ELR (cell line): ENCODE measurements at places on chromosomes 2 and 18.
A peak's percentile ranks its signal among the peaks of the same experiment; 100 is the strongest.

DNA sequence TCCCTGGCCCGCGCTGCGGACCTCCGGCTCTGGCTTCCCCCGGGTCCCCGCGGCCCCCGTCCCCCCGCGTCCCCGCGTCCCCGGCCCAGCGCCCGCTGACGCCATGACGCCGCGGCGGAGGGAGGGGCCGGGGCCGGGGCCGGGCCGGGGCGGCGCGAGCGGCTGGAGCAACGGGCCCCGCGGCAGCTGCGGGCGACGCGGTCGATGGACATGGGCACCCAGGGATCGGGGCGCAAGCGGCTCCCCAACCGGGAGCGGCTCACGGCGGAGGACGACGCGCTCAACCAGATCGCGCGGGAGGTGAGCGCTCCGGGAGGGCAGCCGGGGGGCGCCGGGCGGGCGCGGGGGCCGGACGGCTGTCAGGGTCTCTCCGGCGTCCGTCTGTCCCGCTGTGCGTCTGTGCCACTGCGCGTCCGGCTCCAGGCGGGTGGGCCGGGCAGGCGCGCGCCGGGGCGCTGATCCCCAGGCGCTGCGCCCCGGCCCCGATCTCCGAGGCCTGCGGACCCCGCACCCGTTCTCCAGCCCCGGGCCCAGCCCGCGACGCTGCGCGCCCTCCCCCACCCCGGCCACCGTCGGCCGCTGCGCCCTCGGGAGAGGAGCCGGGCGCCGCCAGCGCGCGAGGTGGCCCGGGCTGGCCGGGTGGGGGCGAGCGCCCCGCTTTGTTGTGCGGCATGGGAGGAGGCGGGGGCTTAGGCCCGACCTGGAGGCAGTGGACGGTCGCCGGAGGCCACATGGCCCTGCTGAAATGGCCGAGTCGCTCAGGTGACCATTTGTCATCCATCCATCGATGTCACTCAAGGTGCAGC lies at the start of gene LRRFIP1:
Gene LRRFIP1 (plus strand): TSS at position 147 of the 806 bp plus-strand sequence. CDS start 58 bp downstream, at position 205.
- peak; percentile 57 for DNase-seq

GRCh38 chr2:28447943-28448792 lies 47.7 kb upstream of the PLB1 start:
- peak; percentile 86 for DNase-seq

DNA sequence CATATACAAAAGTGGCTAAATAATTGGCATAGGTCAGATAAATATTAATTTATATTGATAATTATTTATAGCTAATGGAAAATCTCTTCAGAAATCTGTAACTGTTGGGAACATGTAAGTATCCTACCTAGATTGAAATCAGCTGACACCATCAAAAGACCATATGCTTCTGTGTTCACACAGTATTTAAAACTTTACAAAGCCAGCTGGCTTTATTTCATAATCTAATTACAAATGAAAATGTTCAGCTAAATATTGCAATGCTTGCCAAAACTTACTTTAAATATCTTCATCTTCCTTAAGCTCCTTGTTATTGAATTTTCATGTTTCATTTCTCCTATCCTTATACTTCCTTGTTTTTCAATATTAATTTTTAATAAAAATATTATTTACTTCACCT lies 190.9 kb upstream of the DOK6 start:
- DNase-seq, result no peak

DNA sequence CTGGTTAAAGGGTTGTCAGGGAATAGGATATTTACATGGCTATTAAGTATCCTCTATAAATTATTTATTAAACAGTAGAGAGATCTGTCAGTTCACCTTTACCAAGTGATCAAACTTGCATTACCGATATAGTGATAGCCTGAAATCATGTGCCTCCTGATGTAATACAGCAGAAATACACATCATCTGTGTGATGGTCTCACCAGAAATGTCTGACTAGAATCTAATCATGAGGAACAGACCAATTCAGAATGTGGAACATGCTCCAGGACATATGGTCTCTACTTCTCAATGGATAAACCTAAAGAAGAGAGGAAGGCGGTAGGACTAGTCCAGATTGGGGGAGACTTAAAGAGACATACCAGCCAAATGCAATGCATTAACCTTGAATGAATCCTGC lies 6.2 kb downstream of the VPS54 start:
- DNase-seq, result no peak

GRCh38 chr2:44181648-44182047 lies 13.0 kb downstream of the PPM1B start:
- no peak for DNase-seq

DNA sequence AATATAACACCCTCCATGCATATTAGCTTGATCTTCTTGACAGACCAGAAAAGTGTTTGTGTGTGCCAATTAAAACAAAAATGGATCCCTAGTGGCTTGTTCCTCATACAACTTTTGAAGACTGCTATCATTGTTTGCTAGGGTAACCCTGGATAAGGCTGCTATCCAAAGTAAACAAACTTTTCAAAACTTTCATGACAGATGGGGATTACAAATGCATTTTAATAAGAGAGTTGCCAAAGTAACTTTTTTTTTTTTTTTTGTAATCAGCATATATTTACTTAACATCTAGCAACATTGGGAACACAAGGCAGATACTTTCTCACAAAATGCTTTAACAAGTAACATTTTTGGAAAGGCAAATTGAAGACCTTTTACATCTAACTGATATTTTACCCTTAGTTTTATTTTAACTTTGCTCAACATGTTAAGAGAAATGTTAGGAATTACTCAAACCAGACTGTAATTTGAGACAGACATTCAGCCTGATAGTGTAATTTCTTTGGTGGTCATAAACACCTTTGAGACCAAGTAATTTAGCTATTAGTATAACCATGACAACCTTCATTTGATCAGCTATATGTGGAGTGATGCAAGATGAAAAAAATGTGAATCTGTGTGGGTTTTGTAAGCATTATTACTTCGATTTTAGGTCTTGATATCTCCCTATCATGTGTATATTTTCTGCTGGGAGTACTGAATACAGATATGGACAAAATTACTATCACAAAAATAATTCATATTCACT lies 300.9 kb downstream of the ARHGAP15 start:
- DNase-seq, result peak; percentile 5

- peak; percentile 100 for DNase-seq
Observed at GRCh38 chr2:238438856-238439849, 12.4 kb downstream of the ASB1 start.

- DNase-seq, result no peak
Observed at GRCh38 chr2:39213015-39213414, 30.8 kb downstream of the CDKL4 start.

GRCh38 chr2:183232161-183232865 lies 108.1 kb downstream of the NUP35 start:
- DNase-seq, result no peak

- no peak for DNase-seq
Observed at GRCh38 chr2:174053355-174054151, 88.4 kb upstream of the SP3 start.

DNA sequence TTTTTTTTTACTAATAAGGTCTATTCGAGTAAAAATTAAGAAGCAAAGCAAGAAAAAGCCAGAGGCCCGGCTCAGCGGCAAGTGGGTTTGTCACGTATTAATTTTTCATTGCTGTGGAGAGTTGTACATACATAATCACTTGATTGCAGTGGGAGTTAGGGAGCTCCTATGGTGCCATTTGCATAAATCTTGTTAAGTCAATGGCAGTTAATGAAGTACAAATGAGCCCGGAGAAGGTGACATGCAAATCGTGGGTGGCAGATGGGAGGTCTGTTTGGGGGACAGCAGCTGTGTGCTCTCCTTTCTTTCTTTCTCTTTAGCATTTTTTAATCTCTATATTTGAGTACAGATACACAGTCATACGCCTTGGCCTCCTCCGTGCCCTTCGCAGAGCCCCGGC lies 317.0 kb downstream of the AGAP1 start:
- no peak for DNase-seq

GRCh38 chr2:142872882-142873724 lies 4.4 kb upstream of the KYNU start:
- peak; percentile 97 for DNase-seq

- DNase-seq, result no peak
Observed at GRCh38 chr2:176854062-176854461, 358.5 kb upstream of the HNRNPA3 start.

DNA sequence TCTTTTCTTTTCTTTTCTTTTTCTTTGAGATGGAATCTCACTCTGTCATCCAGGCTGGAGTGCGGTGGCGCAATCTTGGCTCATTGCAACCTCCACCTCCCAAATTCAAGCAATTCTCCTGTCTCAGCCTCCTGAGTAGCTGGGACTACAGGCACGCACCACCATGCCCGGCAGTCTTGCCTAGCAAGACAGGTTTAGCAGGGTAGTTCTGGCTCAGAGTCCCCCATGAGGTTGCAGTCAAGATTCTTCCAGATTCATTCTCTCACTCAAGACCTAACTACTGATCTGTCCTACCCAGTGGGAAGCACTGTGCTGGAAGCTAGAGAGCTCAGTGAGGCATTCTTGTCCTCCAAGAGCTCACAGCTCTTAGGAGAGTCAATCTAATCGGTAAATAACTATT lies 17.6 kb upstream of the ZAP70 start:
- DNase-seq, result no peak

- no peak for DNase-seq
Observed at GRCh38 chr2:237251986-237252385, 162.0 kb downstream of the COL6A3 start.

DNA sequence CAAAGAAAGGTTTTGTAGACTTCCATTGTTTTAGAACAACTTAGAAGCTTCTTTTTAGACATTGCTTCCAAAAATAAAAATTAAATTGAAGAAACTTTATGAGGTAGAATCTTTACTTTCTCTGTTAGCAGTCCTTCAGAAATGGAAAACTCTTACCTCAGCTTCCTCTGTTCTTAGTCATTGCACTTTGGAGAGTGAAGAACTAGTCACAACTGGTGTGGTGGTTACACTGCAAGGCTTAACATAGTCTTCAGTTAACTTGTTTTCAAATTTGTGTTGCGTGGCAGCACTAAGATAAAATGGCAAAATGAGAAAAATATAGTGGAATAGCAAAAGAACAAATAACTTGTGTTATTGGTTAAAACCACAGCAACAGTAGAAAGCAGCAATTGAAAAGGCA lies 332.6 kb downstream of the KIAA1328 start:
- DNase-seq, result no peak

DNA sequence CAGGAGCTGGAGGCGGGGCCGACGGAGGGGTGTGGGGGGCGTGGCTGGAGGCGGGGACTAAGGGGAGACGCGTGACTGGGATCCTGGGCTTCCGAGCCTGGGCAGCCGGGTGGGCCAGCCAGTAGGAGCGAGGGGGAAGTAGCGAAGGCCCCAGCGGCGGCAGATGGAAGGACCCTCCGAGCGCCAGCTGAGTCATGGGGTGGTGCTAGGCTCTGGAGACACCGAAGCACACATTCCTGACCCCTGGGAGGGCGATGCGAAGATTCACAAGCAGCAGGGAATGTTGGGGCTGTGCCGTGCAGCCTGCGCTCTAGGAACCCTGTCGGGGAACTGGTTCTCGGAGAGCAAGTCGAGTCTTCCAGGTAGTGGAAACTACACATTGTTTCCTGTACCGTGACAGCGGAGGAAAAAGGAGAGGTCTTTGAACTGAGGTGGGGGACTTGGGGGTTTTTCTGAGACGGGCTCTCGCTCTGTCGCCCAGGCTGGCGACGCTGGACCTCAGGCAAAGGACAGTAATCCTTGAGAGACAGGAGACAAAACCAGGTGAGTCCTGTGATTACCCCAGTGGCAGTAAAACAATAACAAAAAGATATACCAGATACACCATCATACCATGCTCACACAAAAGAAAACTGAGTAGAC lies 650 bp upstream of the AFG3L2 start:
- DNase-seq, result no peak

DNA sequence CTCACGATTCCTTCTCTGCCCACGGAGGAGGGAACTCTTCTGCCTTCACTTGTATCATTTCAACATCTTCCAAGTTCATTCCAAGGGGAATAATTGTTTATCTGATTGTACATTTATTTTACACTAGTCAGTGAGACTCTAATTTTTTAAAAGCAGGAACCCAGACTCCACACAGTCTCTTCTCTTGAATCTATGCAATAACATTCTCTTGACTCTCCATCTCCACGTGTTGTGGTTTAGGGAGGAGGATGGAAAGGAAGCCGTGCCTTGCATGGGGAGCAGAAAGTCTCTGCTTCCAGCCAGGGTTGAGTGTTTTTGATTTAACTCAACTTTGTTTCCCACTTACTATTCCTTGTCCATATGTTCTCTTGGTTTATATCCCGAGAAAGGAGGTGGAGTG lies 131.1 kb upstream of the RIOK3 start:
- no peak for DNase-seq

- DNase-seq, result no peak
Observed at GRCh38 chr2:61018318-61018755, 282 bp upstream of the PUS10 start.

- DNase-seq, result no peak
Observed at GRCh38 chr2:235694721-235695601, 201.1 kb downstream of the AGAP1 start.

DNA sequence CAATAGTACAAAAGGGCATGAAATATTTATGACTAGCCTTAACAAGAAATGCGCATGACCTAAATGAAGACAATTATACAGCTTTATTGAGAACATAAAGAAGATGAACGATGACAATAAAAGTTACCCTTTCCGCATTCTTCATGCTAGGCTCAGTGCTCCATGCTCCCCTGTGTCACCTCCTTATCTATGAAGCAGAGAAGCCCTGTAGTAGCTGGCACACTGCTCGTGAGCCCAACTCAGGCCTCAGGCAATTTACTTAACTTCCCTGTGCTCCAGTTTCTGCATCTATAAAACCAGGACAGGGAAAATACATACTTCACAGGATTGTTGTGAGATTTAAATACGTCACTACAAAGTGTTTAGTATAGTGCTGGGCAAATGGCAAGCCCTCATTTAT lies 34.5 kb upstream of the NABP1 start:
- DNase-seq, result no peak

DNA sequence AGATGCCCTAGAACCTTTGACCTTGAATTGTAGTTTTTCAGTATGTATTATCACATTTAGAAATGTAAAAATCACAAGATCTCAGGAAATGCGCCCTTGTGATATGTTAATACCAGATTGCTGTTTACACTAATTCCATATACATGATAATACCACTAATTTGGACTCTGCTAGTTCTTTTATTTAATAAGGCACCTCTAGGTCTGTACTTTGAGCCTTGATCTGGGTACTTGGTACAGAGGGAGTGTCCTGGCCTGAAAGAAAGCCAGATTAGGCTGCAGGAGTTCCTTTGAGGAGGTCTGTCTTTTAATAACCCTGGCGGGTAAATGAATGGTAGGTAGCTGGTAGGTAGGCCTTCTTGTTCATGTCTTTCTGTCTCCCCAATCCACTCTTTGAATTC lies 26.3 kb downstream of the PLEKHA3 start:
- DNase-seq, result no peak
